AG04450 (cell line): ENCODE measurements at places on chromosomes 1 and 21.

DNA sequence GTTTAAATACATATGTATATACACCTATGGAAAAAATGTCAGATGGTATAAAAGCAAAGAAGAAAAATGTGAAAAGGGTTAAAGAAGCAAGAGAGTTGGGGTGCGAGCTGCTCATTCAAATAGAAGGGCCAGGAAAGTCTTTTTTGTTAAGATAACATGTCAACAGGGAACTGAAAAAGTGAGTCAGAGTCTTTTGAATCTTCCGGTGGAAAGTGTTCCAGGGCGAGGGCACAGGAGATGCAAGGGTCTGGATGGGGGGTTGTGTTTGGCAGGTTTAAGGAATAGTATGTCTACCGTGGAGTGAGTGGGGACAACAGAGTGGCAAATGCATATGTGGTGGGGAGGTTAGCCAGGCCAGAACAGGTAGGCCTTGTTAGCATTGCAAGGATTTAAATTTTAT is 22.2 kb upstream of the GNG12 start:
- no peak for DNase-seq

- DNase-seq, result no peak
Observed at GRCh38 chr21:31932470-31932764, 59.6 kb downstream of the HUNK start.

DNA sequence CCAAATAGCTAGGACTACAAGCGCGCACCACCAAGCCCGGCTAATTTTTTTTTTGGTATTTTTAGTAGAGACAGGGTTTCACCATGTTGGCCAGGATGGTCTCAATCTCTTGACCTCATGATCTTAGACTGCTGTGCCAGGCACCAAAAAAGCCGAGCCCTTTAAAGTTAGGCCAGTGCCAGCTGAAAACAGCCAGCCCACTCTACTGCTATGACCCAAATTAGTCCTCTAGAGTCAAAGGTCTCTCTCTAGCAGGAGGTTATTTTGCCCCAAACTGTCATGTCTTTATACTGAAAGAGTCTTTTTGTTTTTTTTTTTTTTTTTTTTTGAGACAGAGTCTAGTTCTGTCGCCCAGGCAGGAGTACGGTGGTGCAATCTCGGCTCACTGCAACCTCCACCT is 9.7 kb upstream of the HHIPL2 start:
- no peak for DNase-seq

- DNase-seq, result no peak
Observed at GRCh38 chr1:232662910-232663309, 33.0 kb upstream of the SIPA1L2 start.

- no peak for DNase-seq
Observed at GRCh38 chr1:9746651-9747050, 77.1 kb downstream of the CLSTN1 start.

DNA sequence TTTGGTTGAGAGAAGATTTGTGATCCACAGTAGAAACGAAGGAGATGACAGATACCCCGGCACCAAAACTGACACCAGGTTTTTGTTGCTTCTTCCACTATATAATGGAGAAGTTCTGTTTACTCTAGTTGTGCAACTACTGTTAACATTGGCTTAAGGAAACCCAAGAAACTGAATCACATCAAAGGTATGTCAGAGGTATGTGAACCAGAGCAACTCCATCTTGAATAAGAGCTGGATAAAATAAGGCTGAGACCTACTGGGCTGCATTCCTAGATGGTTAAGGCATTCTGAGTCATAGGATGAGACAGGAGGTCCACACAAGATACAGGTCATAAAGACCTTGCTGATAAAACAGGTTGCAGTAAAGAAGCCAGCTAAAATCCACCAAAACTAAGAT is 173.7 kb upstream of the CAMK1G start:
- DNase-seq, result peak; percentile 67

GRCh38 chr1:181608948-181609347 is 125.6 kb downstream of the CACNA1E start:
- DNase-seq, result no peak

DNA sequence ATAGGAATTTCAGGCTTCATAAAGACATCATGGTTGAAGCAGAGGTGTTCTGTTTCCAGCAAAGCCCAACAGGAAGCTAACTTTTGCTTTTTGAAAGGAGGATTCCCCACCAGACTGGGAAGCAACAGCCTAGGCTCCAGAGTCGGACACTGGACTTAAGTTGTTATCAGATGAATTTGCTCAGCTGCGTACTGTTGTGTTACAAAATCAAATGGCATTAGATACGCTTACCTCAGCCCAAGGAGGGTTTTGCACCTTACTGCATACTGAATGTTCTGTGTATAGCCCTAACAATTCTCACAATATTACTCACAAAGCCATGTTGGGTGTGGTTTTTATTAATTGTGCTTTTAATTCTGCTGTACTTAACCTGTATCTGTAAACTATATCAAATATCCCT is 547 bp upstream of the CHIA start:
- no peak for DNase-seq

GRCh38 chr21:16285605-16286126 is 555.9 kb downstream of the USP25 start:
- DNase-seq, result no peak

DNA sequence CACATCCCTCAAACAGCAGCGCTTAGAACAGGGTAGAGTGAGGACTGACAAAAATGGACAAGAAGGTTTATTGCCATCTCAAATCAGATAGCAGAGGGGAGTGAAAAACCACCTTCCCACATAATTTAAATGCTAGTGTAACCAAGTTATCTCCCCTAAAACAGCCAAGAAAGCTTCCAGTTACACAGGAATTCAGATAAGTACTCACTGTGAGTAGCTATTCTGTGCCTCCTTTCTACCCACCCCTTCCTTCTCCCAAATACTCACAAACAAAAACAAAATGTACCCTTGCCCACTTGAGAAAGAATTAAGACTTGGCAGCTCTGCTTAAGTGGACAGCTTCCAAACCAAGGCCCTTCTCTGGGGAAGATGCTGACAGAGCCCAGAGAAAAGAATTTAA is 9.1 kb downstream of the OTUD7B start:
- no peak for DNase-seq

GRCh38 chr1:33414879-33415278 is 16.0 kb downstream of the PHC2 start:
- DNase-seq, result no peak

DNA sequence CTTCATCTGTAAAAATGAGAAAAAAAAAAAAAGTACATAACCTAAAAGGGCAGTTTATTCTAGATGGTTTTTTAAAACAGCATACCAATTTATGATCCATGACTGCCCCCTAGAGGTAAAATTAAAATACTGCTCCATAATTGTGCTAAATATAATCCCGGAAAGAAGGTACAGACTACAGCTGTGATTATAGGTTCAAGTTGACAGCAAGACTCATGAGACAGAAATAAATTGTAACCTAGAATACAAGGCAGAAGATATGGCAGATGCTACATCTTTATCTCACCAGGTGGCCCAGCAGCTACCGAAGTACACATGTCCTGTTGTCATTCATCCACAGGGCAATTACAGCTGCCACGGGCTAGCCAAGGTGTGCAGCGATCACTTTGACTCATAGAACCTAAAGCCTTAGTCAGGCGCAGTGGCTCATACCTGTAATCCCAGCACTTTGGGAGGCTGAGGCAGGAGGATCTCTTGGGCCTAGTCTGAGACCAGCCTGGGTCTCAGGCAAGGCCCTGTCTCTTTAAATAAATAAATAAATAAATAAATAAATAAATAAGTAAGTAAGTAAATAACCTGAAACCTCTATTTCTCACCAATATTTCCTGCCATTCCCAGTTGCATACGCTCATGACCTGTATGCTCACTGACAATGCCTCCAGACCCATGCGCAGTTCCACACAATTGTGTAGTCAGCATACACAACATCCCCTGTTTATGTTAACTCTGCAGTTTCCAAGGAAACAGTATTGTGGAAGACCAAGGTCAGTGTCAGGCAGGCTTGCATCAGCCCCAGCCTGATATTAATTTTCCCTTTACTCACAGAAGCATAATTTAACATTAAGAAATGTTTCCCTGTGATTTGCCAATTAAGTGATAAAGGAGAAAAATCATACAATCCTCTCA is 18.3 kb upstream of the PPIE start:
- DNase-seq, result peak; percentile 27

- DNase-seq, result no peak
Observed at GRCh38 chr1:35049116-35049515, 17.4 kb upstream of the ZMYM6 start.

DNA sequence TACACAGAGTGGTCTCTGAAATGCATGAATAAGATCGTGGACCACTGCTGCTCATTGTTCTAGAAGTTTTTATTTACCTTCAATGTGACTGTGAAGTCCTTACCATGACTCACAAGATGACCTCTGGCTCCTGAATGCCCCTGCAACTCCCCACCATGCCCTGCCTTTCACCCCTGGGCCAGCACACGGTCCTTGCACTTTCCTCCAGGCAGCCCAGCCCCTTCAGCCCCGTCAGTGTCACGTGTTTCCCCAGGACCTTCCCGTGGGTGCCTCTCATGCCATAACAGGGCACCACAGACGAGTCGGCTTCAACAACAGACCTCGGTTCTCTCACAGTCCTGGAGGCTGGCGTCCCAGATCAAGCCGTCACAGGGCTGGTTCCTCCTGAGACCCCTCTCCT is 62.1 kb downstream of the B3GALT5 start:
- DNase-seq, result no peak

DNA sequence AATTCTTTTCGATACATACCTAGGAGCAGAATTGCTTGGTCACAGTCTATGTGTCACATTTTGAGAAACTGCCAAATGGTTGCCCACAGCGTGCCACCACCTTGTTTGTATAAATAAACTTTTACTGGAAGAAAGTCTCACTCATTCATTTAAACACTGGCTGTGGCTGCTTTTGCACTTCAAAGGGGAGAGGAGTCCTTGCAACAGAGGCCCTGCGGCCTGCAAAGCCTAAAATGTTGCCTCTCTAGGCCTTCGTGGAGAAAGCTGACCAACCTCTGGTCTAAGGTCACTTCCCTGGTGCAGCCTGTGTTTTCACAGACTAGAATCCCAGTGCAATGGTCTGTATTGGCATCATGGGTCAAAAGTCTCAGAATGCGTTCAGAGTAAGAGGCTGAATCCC is 8.3 kb downstream of the RIPK4 start:
- DNase-seq, result no peak

GRCh38 chr1:14485285-14485684 is 113.2 kb upstream of the KAZN start:
- DNase-seq, result no peak

GRCh38 chr1:11482198-11482597 is 3.2 kb downstream of the DISP3 start:
- DNase-seq, result no peak

GRCh38 chr1:30741239-30741894 is 16.2 kb downstream of the LAPTM5 start:
- DNase-seq, result no peak

DNA sequence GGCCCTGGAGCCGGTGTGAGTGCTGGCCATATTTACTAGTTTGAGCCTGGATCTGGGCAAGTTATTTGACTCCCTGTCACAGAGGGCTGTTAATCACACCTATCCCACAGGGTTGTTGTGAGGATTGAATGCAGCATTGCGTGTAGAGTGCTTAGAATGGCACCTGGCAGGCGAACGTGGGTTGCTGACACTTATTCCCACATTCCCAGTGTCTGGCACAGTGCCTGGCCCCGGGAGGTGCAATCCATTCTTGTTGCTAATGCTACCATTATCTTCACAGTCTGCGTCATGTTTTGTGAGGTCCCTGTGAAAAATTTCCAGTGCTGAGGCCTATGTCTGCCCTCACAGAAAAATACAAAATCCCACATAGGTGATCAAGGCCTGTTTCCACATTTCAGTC is 66.1 kb downstream of the CD2 start:
- DNase-seq, result peak; percentile 21

- no peak for DNase-seq
Observed at GRCh38 chr1:171267391-171267790, 19.1 kb downstream of the FMO1 start.

GRCh38 chr21:28496517-28496916 is 496.2 kb downstream of the LTN1 start:
- no peak for DNase-seq

DNA sequence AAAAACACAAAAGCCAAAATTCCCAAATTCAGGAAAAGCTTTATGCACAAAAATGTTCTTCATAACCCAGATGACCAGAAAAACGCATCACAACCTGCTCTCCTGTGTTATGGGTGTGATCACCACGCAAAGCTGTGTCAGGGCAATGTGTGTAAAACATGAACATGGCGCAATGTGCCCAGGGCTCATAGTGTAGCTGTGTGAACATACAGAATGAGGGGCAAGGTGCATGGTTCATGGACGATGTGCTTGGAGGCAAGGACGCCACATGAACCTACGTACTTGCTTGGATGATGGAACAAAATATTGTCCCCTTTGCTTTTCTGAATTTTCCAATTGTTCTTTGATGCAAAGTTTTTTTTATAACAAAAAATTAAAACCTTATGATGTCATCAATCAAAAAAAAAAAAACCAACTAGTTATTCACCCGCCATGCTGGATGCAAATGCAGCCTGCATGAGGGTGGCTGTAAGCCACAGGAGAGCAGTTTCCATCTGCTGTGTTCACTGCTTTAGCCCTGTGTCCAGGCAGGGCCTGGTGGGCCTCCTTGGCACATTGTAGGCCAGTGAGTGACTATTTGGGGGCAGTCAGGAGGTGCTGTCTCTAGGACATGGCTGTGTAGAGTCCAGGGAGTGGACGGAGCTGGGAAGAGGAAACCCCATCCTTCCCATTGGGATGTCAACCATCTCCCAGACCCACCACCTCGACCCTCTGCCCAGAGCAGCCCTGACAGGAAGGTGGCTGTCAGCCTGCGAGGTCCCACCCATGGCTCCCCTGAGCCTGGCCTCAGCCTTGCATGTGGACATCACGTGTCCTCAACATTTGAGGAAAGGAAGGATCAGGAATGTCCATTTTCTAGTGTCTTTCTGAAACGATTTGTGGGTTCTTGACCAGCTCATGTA is 13.6 kb downstream of the KRTAP10-1 start:
- no peak for DNase-seq

GRCh38 chr21:33991133-33991532 is 75.5 kb upstream of the ATP5PO start:
- DNase-seq, result no peak

GRCh38 chr1:201906336-201906735 is 17.6 kb downstream of the SHISA4 start:
- DNase-seq, result no peak

DNA sequence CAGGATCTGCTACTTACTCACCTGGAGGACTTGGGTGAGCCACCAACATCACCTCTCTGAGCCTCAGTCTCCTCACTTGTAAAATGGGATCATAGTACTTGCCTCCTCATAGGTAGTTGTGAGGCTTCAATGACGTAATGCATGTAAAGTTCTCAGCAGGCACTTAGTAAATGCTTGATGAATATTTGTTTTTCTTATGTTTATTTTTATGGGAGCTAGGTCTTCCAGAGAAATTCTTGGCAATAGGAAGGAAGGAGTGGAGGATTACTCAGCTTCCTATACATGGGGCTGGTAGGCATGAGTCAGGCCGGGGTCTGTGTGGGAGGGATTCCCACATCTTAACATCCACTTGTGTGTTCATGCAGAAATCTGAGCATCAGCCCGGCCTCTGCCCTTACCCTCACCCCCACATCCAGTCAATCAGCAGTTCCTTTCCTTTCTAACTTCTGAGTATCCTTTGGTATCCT is 95.4 kb upstream of the USP24 start:
- peak; percentile 96 for DNase-seq
